Activated naive CD4-positive, alpha-beta T cell treated with Interleukin-2 at 50 U/mL for 16 hours (primary cell): ENCODE measurements at places on chromosomes 2 and 18.

DNA sequence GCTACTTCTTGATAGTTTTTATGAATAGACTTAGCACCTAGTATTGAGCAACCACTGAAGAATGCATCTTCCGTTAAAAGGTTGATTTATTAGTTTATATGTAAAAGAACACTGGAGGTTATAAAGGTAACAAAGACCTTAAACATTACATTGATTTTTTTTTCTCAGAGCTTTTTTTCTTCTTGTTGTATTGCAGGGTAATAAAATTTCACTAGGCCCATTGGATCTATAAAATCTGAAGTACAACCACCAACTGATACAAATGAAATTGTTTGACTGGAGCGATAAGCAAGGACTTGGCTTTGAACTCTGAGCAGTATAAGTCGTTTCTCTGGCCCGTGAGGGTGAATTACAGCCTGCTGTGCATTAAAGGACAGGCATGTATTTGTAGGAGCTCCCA is 344.0 kb downstream of the LRRTM1 start:
- DNase-seq, result no peak

DNA sequence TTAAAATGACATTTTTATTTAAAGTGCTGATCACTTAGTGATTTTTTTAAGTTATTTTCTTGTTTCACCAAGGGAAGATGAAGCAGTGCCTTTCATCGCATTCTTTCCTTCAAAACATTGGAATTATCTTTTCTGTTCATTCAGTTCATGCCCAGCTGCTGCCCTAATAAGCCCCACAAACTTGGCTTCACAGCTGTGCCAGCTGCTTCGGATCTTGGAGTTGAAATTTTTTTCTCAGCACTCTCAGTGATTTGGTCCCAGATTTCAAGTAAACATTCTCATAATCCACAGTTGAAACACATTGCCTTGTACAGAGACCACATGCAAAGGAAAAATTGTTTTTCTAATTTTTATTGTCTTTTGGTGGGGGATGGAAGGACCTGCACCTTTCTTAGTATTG is 353.3 kb upstream of the LRP1B start:
- no peak for DNase-seq

DNA sequence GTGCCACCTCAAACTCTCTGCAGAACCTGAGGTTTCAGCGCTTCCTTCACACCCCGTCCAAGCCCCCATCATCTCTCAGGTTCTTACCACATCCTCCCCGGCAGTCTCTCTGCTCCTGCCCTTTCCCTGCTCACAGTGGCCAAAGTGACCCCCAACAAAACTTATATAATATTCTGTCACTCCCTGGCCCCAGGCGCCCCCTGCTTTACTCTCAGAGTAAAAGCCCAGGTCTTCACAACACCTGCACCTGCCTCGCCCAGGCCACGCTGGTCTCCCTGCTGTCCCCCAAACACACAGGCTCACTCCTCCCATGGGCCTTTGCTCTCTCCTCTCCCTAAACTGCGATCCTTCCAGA is 6.4 kb downstream of the ITGB1BP1 start:
- DNase-seq, result no peak

GRCh38 chr2:101883860-101884259 is 107.9 kb upstream of the IL1R2 start:
- peak; percentile 31 for DNase-seq

- no peak for DNase-seq
Measured at GRCh38 chr18:3304832-3305231, 42.9 kb downstream of the MYL12B start.

DNA sequence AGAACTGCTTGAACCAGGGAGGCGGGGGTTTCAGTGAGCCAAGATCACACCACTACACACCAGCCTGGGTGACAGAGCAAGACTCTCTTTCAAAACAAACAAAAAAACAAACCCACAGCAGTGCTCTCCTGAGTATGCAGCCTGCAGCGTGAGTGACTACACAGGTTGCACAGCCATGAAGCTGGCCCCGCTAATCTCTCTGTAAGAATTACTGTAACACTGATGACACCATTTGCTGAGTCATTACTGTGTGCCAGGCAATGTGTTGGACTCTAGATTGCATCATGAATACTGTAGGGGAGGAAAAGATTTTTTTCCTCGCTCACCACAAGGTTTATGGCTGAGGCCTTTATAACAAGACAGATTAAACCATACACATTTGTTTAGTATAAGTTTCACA is 118.6 kb upstream of the ATP8B1 start:
- no peak for DNase-seq

- DNase-seq, result no peak
Measured at GRCh38 chr18:35095983-35096676, 54.9 kb downstream of the MAPRE2 start.

GRCh38 chr2:120134263-120134662 is 88.9 kb downstream of the TMEM185B start:
- no peak for DNase-seq

DNA sequence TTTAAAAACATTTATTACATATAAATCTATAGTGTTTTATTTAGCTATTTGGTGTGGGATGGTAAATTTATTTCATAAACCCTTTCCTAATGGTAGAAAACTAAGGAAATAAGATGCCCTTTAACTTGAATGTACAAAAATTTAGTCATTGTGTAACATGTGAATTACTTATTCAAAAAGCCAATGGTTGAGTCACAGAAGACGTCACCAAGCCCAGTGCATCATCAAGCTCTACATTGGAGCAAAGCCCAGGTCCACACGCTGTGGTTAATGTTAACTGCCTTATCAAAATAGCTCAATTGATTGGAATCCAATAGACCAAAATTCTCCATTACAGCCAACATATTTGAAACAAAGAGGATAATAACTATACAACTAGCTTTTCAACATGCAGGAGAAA is 145.5 kb upstream of the LYPD1 start:
- DNase-seq, result no peak

DNA sequence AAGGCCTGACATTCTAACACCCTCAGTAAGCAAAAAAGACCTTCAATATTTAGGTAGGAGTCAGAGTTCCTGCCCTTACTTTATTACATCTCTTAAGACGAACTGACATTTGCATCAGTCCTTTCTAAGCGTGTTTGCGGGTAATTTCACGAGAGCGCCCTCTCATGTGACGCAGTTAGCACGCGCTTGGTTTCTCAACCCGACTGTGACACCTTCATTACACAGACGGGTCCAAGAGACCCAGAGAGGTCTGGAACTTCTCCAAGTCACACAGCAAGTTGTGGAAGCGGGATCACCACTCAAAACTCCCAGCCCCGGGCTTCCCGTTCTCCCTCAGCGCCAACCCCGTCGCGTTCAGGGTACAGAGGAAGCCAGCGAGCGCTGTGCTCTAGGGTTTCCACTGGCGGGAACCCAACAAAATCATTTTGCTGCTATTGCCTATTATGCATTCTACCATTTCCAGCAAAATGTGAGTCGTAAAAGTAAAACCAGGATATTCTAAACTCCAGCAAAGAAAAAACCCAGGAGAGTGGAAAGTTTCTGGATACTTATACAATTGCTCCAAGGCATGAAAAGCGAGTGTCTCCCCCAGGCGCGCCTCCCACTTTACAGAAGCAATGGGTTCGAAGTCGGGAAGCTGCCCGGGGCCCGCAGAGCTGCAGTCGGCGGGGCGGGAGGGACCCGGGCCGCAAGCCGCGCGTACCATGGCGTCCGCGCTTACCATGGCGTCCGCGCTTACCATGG is 601 bp downstream of the ENOSF1 start:
- DNase-seq, result peak; percentile 77

GRCh38 chr2:28233164-28233676 is 159.4 kb upstream of the FOSL2 start:
- no peak for DNase-seq

DNA sequence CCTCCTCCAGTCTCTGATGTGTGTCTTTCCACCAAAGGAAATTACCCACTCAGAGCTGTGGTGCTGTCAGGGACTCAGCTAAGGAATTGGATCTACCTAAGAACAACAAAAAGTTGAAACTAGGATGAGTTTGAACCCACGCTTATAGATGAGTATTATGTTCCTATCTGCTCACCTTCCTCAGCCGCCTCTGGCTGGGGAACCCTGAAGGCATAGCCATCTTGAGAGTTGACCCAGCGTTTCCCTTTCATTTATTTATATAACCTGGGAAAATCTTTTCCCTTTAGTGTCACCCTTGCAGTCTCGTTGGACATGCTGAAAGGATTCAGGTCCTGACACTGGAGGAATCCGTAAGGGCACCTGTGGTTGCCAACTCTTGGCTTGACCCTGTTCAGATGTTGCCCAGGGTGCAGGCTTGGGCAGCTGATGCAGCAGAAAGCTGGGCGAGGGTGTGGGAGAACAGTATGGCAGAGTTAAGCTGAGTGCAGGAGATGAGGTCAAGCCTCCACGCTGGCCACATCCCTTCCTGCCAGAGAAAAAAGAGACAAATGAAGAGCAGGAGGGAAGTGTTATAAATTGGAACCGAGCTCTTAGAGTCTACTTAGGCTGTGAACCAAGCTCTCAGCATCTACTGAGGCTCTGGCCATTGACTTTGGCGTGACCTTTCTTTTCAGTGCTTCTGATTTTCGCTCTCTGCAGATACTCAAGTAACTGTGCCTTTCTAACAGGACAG is 1.9 kb downstream of the CDH20 start:
- DNase-seq, result no peak

- DNase-seq, result no peak
Measured at GRCh38 chr18:25517881-25518715, 166.1 kb upstream of the ZNF521 start.

DNA sequence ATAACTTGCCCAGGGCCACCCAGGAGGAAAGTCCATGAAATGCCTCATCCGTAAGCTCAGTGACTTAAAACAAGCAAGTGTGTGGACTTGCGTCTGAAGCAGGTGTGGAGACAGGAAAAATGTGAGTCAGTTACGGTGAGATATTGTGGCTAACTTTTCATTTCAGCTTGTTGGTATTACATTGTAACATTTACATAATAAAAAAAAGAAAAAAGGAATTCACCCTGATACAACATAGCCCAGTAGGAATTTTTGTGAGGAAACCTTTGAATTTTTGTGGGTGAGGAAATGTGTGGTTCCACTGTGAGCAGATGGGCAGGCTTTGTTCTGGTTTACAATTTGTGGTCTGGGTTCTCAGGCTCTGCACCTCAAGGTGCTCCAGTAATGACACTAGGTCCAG is 33.7 kb upstream of the LYPD6B start:
- DNase-seq, result no peak

GRCh38 chr2:150572194-150572766 is 84.8 kb upstream of the RND3 start:
- DNase-seq, result no peak

DNA sequence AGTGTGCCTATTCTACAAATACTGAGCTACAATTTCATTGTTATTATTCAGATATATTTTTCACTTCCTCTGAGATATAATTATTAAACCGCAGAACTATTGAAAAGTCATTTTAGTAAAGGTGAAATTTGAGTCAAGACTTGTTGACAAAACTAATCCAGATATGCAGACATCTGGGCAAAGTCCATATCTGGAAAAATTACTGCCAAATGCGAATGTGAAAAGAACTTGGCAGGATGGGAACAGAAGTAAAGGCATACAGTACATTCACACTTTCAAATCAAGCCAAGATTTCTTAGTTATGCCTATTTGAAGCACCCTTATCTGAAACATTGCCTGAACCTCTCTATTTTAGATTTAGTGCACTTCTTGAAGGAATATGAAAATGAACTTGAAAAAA is 923.6 kb downstream of the CCDC85A start:
- DNase-seq, result no peak

GRCh38 chr18:808086-808485 is 4.0 kb downstream of the YES1 start:
- no peak for DNase-seq

DNA sequence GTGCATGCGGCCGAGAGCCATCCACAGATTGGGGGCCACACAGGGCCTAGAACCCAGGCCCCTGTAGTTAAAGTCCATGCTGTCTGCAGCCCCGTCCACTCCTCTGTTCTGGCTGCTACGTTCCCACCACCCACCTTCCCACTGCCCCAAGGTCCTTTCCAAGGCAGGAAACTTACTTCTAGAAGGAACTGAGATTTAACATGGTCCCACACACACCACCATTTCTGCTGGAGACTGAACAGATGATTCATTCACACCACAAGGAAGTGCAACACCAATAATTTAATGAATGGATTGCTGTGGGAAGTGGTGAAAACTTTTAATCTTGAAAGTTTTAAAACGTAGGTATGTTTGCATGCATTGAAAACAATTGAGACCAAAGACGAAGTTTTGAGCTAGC is 95.2 kb downstream of the LBH start:
- DNase-seq, result no peak

DNA sequence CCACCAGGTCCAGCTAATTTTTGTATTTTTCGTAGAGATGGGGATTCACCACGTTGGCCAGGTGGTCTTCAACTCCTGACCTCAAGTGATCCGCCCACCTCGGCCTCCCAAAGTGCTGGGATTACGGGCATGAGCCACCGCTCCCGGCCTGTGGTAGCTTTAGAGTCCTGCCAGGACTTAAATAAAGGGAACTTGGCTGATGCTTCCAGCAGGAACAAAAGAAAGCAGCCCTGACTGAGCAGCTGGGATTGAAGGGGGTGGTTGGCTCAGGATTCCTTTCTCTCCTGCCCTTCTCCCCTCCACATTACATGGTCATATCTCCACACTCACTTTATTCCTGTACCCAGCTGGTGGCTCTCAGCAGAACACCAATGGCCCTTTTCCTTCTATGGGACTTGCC is 20.0 kb downstream of the EFHD1 start:
- DNase-seq, result no peak

DNA sequence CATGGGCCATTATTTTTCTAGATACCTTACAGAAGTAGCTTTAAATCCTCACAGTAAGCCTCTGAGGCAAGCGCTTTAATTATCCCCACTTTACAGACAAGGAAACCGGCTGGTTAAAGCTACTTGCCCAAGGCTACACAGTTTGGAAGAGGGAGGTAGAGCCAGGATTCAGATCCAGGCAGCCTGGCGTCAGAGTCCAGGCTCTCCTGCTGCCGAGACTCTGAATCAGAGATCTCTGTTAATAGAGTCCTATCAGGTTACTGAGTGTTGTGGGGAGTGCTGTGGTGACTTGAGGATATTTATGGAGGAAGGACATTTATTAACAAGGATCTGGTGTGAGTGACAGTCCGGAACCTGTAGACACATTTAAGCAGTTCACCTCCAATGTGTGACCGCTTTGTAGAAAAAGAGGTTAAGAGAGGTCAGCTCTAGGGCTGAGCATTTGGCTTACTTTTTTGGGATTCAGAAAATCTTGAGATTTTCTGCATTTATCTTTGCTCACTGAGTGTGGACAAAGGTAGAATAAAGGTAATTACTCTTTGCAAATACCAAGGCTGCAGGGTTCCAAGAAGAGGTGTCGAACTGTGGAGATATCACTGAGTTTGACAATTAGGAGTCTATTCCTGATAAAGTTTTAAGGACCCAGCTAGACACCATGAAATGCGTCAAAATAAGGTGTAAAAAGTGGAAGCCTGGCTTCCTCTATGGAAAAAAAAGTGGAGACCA is 1.6 kb upstream of the CEP192 start:
- DNase-seq, result no peak

- peak; percentile 60 for DNase-seq
Measured at GRCh38 chr2:54081574-54081973, 33.8 kb upstream of the ACYP2 start.

DNA sequence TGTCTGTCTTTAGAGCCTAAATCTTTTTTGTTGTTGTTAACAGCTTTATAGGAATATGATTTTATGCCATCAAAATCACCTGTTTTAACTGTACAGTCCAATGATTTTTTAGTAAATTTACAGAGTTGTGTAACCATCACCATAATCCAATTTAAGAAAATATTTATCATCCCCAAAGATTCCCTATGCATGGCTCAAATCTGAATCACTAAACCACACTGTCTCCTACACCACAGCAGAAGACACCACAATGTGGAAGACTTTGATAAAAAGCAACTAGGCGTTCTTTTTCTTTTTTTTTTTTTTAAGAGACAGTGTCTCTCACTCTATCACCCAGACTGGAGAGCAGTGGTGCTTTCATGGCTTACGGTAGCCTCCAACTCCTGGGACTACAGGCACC is 99.6 kb downstream of the TXNL1 start:
- DNase-seq, result no peak
